Upper lobe of left lung (tissue), 6 donors: ENCODE measurements at places on chromosomes 4 and X. TPM values are rescaled to one million over a fixed set of nuclear protein-coding genes. Genes with fewer than 3 reads are reported as not detected.

DNA sequence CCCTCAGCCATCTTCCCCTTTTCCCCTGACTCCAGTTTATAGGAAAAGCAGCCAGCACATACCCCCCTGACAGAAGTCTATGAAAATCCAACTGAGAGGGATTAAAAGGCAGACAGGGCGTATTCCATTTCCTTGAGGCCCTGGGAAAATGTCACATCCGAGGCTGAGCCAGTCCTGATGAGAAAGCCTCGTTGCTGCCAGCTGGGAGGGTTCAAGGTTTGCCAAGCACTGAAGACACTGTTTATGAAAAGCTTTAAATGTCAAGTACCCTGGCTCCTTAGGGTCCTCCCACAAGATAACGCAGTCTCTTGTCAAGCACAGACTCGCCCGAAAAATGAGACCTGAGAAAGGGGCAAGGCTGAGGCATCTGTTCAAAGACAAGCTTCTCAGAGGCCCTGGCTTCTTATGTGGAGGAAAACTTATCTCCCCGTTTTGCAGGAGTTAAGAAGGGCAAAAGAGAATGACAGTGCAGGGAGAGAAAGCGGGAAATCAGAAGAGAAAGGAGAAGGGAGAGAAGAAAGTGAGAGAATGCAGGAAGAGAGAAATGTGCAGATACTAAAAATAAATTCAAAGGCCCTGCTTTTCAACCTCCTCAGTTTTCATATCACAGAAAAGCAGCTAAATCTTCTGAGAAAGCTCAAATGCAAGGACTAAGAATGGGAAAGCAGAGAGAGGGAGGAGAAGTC, 44.7 kb downstream of the SCD5 start:
- H3K36me3 ChIP-seq: no peaks in the 10 kb centered on the region
- no peak overlapping the region for H3K4me3 ChIP-seq
- DNase-seq: no peak
- H3K4me1 ChIP-seq: no peaks in the 10 kb centered on the region

DNA sequence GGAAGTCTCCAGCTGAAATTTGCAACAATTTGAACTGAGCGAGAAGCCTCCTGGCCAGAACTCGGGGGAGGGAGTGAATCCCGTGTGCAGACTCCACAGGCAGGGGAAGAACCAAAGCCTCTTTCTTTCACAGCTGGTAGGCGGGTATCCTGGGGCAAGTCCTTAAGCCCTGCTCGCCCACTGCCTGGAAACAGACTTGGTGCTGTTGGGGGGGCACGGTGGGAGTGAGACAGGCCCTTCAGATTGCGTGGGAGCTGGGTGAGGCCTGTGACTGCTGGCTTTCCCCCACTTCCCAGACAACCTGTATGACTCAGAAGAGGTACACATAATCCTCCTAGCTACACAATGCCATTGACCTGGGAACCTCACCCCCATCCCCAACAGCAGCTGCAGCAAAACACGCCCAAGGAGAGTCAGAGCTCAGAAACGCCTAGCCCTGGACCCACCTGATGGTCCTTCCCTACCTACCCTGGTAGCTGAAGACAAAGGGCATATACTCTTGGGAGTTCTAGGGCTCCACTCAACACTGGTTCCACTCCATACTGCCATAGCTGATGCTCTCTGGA, 22.4 kb upstream of the RLIM start:
- H3K36me3 ChIP-seq: no peaks in the 10 kb centered on the region
- H3K27ac ChIP-seq: no peak overlapping the region
- H3K4me1 ChIP-seq: no peaks in the 10 kb centered on the region
- no peak for DNase-seq
- no peaks in the 10 kb centered on the region for H3K27me3 ChIP-seq

DNA sequence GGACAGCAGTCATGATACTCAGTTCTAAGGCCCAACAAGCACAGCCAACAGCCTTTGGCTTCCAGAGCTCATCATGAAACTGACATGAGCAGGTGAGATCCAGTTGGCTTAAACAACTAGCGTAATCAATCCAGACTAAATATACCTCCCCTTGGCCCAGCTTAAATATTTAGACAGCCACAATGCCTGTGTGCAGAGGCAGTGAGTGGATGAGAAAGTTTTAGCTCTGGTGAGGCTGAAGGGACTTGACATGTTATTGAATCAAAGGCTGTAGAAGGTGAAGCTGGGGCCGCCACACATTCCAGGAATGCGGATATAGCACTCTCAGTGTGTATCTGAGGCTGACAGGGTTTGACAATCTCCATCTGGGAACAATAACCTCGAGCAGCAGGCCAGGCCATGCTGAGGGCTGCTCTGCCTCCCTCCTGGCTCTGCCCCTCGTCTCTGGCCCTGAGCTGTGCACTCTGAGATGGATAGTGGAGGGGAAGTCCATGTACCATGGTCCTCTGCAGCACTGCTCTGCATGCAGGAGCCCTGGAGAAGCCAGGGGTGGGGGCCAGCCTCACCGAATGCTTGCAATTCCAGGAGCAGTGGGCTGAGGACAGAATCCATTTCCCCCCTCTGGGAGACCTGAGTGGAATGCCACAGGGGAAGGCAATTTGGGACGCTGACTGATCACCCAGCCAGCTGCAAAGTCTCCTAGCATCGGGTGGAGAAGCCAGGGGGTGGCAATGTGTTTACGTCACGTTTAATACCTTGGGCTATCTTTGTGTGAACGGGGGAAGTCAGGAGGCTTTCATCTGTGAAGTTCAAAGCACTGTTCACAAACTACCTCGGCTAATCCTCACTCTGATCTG, 37.3 kb upstream of the RASL11B start:
- peak overlapping the region; percentile 18 for H3K27ac ChIP-seq
- H3K4me3 ChIP-seq: no peak overlapping the region
- DNase-seq: no peak
- H3K36me3 ChIP-seq: no peaks in the 10 kb centered on the region
- no peaks in the 10 kb centered on the region for H3K27me3 ChIP-seq

DNA sequence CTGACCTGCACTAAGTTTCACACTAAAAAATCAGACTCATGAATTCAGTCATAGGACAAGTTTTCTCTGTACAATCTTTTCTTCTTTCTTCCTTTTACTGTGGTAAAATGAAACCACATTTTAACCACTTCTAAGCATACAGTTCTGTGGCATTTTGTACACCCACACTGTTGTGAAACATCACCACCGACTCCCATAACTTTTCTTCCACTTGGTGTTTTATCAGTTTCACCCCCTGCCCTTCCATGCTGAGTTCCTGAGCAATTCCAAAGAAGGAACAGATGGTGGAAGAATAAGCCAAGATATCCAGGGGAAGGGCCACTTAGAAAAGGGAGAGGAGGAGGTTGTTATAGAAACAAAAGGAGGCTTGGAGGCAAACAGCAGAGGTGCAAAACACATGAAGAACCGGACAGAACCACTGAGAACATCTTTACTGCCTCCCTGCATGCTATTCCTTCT, 22.6 kb downstream of the SLC25A4 start:
- no peak for DNase-seq
- peaks cover 22% of the 10 kb centered on the region for H3K36me3 ChIP-seq
- H3K27ac ChIP-seq: no peak overlapping the region

DNA sequence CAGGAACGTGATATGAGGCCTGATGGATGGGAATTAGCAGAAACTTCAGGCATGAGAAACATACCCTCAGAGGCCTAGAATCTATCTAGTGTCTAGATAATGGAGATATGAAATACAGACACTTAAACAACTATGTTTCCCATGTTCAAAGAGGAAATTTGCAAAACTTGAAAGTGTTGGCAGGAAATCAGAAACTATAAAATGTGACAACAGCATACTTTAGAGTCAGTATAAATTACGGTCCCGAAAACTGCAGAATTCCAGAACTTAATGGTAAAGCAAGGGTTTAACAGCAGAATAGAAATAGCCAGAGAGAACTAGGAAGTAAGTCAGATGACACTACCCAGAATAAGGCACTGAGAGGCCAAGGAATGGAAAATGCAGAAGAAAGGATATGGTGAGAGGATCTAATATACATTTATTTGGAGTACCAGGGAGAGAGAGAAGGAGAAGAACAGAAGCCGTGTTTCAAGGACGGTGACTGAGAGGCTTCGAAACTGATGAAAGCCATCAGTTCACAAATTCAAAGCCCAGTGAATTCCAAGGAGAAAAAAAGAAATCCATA, 7.4 kb downstream of the HTT-AS start:
- DNase-seq: no peak
- no peaks in the 10 kb centered on the region for H3K36me3 ChIP-seq
- H3K4me1 ChIP-seq: no peaks in the 10 kb centered on the region
- H3K4me3 ChIP-seq: no peak overlapping the region
- no peak overlapping the region for H3K27ac ChIP-seq

Gene GIMD1
- not detected for total RNA-seq

Gene UCP1
- total RNA-seq: not detected

Gene PABPC5
- 0.89 TPM for total RNA-seq

Gene CXCL10
- 3.8 TPM for total RNA-seq
